ENCODE measurements at places on chromosomes 16 and 17. TPM values are rescaled to one million over a fixed set of nuclear protein-coding genes. Genes with fewer than 3 reads are reported as not detected.

DNA sequence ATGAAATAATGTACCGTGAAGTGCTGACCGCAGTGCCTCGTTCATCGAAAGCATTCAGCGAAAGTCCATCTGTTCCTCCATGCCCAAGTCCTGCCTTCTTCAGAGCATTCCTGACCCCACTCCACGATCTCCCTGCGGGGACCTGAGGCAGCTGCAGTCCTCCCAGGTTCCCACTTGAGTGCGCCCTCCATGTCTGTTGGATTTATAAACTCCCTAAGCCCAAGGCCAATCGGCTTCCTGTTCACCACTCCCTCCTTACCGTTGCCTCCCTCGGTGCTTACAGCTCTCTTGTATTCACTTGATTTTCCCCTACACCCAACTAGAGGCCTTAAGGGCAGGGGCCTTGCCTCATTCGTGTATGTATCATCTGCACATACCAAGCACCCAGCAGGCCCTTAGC, 2.8 kb downstream of the RAD51D start:
- no peak for DNase-seq

Gene KANSL1
- total RNA-seq, result 70.7 TPM

Gene DNAJA3
- 108 TPM for total RNA-seq

Gene RCVRN
- not detected for total RNA-seq

Gene PROCA1
- total RNA-seq, result 4.9 TPM

- DNase-seq, result no peak
These were observed 17.2 kb downstream of the TXNDC11 start for GRCh38 chr16:11725457-11725856.

Gene TP53TG3C
- total RNA-seq, result not detected

DNA sequence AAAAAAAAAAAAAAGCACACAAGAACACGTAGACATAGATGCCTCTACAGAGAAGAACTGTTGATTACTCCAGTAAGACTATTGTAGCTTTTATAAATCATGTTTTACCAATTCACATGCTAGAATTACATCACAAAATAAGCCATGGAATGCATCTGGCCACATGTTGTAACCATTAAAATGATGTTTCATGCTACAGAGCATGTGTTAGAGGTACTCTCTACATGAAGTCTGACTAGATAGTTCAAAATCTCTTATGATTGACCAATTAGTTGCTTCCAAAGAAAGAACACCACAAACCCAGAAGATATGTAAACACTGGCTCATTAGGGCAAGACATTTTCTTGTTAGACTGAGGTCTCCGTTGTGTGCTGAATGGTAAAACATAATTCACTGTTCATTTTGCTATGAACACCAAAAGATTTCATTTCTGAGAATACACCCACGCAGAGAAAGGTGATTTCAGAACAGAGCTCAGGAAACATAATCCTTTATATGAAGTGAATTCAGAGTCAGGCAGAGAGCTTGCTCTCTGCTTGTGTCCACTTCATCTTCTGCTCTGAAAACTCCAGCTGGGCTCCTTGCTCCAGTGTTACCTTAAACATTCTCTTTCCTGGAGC, 411.4 kb upstream of the SOX9 start:
- no peak for DNase-seq

- no peak for DNase-seq
These were observed 17.6 kb downstream of the MAPK8IP3 start for GRCh38 chr16:1723450-1724147.

GRCh38 chr16:2031081-2031577, 4.4 kb downstream of the NHERF2 start:
- DNase-seq, result no peak

DNA sequence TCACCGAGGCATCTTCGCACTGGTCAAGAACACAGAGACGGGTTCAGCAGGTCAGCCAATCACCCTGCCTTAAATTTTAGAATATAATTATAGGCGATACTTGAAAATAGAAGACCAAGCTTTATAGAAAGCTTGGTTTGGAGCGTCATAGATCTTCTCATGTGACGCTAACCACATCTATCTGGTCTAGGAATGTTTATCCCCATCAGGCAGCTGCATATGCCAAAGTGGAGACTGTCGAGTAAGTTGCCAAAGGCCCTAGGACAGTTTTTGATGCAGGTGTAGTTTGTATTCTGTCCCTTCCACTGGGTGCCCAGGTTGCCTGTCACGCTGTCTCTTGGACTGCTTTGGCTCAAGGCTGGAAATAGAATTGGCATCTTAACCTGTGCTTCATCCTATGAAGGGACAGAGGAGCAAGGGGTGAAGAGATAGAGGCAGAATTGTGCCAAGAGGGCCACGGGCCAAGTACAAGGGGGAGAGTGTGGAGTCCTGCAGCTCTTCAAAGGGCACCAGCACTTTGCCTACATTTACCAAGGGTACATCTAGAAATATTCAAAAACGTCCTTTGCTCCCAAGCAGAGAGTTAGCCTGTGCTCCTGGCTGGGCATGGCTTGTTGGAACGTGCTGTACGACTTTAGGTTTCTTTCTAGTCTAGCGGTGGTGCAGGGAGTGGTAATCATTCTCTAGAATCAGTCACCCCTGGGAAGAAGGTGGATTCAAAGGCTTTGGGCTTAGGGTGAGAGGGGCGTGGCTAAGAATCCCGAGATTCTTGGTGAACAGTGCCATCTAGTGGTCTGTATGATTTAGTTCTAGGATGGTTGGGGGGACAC, 5.3 kb upstream of the WIPI1 start:
- DNase-seq, result peak; percentile 75

DNA sequence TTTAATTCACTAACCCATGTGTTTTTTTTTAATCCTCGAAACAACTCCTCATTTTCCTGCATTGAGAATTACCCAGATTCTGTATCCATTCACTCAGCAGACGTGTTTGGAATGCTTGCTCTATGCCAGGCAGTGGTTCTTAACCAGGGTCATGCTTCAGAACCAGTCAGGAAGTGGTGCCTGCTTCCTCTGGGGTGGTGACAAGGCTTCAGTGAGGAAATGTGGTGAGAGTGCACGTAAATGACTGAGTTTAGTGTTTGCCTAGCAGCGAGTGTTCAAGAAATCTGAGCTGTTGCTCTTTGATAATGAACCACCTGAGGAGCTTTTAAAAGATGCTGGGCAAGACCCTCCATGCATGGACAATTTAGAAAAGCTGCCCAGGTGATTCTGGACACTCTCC, 9.9 kb downstream of the ZFP90 start:
- DNase-seq, result peak; percentile 52

DNA sequence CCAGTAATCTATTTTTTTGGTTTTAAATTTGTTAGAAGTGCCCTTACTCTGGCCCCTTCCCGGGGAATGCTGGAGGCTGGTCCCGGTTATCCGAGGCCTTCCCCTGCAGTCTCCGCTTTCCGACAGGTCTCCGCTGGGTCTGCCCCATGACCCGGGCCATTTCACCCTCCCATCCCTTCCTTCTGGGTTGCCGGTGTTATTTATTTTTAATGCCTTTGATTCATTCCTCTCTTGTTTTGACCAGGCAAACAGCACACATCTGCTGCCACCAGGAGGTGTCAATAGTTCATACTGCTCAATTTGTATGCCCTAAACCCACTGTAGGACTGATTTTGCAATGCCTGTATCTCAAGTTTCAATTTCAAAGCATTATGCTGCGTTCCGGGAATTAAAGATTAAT, 113.2 kb upstream of the IRX5 start:
- no peak for DNase-seq

Gene DRC3
- total RNA-seq, result 0.60 TPM
